ENCODE measurements at places on chromosomes 3 and 15.

DNA sequence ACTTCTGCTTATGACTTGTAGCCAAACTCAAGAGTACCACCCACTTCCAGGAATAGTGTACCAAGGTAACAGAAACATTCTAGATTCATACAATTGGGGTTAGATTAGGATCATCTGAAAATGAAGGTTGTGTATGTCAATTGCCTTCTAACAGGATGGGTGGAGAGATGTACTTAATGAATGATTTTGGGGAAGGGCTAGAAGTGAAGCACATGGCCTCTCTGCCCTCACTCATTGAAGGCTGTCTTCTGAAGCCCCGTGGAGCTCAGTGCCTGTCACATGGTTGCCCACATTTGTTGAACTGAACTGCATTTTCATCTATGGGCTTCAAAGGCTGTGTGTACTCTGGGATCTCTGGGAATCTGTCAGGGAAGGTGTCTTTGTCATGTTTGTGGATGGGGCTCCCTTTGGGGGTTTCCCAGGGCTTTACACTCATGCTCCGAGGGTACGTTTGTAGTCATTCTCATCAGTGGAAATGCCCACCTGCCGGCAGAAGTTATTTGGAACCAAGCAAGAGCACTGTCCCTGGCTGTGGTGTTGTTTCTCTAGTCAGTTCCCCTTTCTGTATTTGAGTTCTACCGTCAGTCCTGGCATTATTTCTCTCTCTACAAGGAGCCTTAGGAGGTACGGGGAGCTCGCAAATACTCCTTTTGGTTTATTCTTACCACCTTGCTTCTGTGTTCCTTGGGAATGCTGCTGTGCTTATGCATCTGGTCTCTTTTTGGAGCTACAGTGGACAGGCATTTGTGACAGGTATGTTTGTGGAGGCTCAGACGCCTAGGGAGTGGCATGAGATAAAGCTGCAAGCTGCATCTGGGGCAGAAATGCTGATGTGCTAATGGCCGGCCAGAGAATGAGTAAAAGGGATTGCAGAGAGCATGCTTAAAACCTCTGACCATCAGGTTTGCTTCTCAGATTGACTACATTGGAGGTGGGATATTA, 22.4 kb downstream of the CD86 start:
- no peak for DNase-seq

DNA sequence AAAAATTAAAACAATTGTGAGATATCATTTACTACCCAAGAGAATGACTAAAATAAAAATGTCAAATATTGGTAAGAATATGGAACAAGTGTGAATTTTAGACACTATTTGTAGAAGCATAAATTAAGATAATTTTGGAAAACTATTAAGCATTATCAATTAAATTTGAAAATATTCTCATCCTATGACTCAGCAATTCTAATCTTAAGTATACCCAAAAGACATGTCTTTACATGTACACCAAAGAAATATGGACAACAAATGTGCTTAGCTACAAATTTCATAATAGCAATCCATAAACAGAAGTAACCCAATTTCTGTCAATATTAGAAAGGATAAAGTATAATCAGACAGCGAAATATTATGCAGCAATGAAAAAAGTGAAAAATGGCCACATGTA, 1032.2 kb upstream of the SEMA6D start:
- no peak for DNase-seq

DNA sequence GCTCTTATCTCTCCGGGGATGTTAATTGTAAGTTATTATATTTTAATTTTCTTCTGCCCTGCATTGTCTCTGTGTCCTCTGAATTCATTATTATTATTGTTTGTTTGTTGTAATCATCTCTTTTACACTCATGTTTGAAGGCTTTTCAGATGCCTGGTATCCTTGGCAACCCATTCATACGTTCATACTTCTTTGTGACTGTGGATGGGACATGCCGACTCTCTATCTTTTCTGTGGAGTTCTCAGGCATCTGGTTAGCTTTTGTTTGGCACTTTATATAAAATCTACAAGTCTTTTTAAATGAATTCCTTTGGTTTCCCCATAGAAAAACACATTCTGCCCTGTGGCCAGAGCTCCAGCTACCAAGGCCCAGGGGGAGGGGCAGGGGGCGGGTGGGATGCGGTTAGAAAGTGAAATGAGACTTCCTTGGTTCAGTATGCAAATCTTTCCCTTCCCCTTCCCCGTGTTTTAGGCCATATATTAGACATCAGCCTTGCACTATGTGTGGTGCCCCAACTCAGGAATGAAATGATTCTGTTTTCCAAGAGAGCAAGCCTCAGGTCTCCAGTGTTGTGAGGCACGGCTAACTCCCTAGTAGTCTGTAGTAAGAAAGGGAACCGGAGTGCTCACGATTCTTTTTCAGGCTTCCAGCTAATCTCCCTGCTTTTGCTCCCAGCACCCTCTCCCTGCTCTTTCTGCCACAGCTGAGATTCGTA, 79.2 kb downstream of the SST start:
- DNase-seq, result no peak

GRCh38 chr3:108469126-108469525, 41.3 kb downstream of the MYH15 start:
- no peak for DNase-seq

- DNase-seq, result no peak
Measured at GRCh38 chr15:67762610-67763368, 62.5 kb upstream of the SKOR1 start.

DNA sequence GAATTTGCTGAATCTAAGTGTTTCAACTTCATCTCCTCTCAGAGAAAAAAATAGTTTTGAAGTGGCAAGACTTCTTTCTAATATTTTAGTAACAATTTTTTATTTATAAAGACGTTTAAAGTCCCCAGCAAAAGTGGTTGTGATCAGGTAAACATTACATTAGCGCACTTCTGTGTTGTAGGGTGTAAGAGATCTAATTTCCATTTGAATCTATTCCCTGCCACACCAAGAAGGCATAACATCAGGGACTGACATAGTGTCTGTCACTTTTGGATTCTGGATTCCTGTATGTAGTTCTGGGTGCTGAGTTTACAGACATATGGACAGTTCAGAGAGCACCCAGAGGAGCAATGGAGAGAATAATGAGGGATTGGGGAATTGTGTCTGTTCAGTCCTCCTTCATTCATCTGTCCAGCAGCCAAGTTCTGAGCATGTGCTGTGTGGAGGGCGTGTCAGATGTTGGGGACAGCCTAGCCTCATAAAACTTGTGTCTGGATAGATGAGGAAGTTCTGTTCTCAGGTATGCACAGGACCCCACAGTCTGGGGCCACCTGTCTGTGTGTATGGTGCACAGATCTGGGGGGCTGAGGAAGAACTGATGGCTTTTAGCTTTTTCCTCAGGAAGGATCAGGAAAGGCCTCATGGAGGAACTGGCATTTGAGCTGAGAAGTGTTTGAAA, 65.6 kb downstream of the MAP2K5 start:
- DNase-seq, result no peak

DNA sequence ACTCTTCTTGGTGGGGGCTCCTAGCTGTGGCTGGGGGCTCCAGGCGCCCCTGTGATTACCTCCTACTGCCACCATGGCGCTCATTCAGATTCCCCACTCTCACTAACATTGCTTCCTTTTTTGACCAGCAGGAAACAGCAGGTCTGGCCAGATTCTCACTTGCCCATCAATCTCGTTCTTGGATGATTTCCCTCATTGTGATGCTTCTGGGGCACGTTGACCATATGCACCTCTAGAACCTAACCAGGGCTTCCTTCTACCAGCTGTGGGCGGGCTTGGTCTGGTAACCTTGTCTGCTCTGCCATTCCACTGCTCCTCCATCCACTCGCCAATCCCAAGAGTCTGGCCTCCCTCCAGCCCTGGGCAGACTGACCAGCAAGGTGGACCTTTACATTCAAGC, 35.9 kb upstream of the PTPN23 start:
- DNase-seq, result no peak

GRCh38 chr3:58609990-58610389, 32.8 kb upstream of the FAM107A start:
- no peak for DNase-seq

DNA sequence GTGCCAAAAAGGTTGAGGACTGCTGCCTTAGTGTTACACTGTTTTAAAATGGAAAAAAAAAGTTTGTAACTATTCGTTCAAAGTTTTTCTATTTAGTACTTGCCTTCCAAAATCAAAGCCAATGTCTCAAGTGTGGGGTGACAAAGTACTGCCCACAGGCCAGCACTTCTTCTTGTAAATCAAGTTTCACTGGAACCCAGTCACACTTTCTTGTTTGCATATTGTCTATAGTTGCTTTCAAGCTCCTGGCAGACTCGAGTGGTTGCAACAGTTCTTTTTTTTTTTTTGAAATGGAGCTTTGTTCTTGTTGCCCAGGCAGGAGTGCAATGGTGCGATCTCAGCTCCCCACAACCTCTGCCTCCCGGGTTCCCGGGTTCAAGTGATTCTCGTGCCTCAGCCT, 75.3 kb upstream of the RPL35A start:
- no peak for DNase-seq

DNA sequence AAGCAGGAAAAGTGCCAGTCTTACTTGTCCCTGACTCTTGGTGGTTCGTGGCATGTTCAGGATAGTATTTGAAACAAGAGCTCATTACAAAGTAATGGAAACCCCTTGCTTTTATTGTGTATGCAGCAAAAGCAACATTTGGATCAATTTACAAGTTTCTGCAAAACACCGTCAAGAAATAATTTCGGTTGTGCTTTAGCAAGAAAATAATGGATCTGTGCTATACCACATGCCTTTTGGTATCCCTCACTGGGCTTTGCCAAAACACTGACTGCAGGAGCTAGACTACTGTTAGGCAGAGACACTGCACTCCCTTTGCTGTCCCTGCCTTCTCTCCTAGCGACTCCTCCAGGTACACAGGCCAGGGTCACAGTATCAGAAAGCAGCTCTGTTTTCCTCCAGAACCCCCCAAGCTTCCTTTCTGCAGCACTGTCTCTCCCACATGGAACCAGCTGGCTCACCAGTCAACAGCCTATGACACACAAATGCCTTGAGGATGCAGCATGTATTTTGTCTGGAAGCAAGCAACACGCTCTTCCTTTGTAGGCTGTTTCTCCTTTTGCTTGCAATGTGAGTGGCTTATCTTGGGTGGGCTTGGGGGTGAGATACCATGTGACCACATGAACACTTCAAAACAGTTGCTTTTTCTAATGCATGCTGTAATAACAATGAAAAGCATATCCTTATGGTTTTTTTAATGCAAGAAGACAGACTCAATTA, 111.4 kb downstream of the PGPEP1L start:
- no peak for DNase-seq

DNA sequence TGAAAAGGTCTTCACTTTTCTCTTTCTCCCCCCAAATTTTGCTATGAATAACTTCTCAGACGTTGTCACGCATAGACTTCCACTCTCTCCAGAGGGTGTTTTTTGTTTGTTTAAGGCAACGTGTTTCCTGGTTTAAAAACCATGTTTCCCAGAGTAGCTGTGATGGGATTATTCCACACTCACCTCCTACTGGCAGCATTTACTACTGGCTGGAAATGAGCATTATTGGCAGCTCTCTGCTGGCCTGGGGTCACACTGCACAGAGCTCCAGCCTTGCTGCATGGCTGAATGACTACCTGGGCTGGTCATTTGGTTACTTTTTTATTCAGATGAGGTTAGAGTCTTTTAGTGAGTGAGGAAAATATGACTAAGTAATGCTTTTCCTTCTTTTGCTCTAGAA, 65.2 kb downstream of the RARB start:
- DNase-seq, result no peak

DNA sequence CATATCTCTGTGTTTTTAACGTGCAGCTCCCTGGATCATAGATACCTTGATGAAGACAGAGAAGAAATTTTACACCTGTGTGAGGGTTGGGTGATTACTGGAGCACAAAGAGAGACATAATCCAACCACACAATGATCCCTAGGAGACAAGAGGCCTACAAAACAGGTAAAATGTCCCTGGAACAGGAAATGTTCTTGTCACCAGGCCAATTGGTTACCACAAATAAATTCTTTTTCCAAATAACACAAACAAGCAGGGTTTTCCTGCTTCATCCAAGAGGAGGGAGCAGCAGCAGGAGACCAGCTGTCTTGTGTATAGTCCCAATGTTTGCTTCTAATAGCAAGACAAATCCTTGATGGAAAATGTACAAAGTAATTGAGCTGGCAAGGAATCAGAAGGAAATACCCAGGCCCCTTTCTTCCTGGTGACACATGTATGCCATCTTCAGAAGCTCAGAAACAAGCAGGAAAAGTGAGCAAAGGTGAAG, 1.4 kb downstream of the MGLL start:
- no peak for DNase-seq

- no peak for DNase-seq
Measured at GRCh38 chr3:170572665-170573253, 13.1 kb downstream of the SLC7A14 start.

DNA sequence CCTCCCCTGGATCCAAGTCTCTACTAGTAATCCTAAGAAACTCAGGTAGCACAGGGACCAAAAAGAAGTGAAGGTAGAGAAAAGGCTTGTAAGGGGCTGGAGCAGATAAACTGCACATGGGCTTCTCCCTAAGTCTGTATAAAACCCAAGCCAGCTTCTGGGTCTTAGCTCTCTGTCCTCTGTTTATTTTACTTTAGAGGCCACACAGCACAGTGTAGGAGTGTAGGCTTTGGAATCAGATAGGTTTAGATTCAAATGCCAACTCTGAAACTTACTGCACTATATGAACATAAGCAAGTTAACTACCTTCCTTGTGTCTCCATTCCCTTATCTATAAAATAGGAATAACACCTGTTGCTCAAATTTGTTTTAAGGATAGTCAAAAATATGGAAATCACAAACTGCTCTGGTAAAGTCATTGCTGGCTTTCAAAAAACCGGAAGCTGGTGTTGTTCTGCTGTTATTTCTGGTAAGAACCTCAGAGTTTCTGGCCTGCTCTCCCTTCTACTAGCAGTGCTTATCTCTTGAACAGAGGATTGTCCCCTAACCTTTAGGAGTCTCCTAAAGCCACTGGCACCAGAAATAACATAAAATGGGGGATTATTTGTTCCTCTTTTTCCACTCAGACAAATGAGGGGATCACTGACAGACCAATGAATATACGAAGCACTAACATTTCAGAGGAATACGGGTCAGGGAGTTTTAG, 33.8 kb downstream of the PIK3R4 start:
- no peak for DNase-seq

DNA sequence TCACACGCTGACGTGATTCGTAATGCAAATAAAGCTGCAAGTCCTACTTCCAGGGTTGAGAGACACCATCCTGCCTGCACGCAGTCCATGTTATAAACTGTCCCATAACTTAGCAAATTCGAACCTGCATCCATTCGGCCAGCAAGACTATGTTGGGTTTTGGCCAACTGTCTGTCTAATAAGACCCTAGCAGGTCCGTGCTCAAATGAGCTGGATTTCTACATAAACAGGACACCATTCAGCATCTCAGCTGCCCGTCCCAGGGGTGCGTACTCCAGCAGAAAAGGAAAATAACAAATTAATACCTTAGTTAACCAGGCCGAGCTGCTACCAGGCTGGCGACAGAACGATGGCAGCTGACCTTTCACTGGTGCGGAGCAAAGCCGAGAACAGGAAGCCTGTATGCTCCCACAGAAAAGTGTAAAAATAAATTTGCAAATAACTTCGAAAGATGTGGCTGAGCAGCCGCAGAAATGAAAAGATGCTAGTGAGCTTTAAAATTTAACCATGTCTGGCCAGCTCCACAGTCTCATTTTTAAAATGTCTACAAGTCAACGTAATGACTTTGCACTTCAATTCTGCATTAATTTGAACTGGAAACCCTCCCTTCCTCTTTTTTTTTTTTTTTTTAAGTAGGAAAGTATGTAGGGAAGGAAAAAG, 97.1 kb upstream of the SNRPA1 start:
- DNase-seq, result no peak
